ENCODE measurements at places on chromosomes 6 and 20.
A peak's percentile ranks its signal among the peaks of the same experiment; 100 is the strongest.

DNA sequence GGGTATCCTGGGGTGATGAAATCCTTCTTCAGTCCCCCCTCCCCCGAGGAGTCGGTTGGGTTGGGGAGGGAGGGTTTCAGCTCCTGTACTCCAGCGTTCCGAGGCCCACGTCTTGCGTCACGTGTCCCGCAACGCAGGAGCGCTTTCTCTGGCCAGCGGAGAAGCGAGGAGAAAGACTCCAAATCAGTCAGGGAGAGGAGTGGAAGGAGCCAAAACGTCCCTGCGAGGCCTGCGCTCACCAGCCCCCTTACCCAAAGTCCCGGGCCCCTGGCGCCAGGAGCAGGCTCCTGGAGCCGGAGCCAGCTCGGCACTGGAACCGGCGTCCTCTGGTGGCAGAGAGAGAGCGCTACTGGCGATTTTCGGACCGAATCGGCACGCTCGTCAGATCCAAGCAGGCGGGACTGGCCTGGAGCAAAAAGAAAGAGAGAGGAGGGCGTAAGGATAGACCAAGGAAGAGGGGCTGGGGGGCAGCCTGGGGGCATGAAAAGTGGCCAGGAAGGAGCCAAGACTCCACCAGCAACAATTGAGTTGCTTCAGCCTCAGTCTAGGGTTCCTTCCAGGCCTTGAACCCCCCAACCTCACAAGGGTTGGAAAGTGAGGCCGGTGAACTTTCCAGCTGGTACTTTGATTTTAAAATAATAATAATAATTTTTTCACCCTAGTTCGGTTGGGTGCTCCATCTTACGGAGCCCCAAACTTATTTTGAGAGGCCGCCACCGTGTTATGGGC lies at the start of gene GNAS:
GNAS (plus strand) TSS at position 174 of the 729 bp plus-strand sequence.
- peak; percentile 82 for DNase-seq

- DNase-seq, result no peak
These were observed 3.8 kb upstream of the WFDC12 start for GRCh38 chr20:45128099-45128498.

GRCh38 chr6:153367021-153367420 lies 235.9 kb upstream of the RGS17 start:
- no peak for DNase-seq

DNA sequence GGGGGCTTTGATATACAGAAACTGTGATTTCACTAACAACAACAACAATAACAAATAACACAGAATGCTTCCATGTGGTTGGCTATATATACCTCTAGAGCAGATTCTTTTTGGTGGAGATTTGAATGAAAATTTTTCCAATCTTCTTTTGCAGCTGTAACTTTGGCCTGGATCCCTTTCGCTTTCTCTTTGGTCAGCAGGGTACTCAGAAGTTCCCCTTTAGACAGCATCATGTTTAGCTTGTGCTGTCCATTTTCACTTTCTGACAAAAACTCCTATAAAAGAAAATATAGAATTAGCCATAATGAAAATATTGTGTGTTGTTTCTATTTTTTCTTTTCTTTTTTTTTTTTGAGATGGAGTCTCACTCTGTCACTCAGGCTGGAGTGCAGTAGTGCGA lies 264.2 kb downstream of the SYNE1 start:
- DNase-seq, result no peak

- no peak for DNase-seq
These were observed 32.2 kb downstream of the MMUT start for GRCh38 chr6:49430866-49431265.

DNA sequence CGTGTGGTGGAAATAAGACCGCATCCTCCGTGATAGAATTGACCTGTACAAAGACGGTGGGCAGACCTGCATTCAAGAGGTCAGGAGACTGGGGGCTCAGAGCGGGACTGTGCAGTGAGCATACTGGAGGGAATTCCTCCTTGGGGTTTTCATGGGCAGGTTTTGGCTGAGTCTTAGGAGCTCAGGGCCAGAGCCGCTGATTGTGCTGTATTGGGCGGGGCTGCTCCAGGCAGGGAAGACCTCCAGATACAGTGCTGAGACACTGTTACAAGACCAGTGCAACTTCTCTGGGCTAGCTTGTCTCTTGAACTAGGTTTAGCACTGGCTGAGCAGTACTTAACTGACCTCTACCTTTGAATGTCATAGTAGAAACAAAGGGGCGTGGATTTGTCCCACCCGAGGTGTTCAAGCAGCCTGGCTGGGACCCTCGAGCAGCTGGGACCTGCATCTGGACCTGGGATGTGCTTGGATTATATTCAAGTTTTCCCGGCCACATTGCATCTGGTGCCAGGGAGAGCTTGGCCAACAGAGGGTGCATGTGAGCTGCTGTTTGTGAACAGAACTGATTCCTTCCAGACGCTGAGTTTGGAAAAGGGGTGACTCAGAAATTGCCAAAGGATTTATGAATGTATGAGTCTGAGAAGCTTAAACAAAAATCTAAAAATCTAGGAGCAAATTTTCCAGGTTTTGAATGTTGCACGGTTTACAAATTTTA lies 33.4 kb upstream of the SLC22A1 start:
- DNase-seq, result peak; percentile 64

DNA sequence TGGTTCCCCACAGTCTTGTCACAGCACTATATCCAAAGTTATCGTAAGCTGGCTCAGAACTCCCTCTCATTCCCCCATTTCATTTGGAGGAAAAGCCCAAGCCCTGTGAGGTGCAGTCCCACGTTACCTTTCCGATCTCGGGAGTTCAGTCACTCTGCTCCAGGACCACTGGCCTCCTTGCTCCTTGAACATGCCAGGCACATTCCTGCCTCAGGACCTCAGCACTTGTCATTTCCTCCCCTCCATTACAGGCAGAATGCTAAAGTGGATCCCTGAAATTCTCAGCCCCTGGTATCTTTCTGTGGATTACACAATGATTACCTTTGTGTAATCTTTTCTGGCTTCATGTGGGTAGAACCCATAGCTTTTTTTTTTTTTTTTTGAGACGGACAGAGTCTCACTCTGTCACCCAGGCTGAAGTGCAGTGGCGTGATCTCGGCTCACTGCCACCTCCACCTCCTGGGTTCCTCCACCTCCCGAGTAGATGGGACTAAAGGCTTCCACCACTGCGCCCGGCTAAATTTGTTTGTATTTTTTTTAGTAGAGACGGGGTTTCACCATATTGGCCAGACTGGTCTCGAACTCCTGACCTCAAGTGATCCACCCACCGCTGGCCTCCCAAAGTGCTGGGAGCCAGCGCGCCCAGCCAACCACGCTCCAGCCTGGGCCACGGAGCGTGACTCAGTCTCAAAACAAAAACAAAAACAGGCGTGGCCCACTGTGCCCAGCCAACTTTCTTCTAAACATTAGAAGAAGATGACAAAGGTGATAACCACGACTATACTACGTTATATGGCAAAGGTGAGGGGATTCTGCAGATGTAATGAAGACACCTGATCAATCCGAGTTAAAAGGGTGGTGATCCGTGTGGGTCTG lies 4.0 kb upstream of the OXT start:
- no peak for DNase-seq
